ENCODE measurements at places on chromosomes 5 and 9. TPM values are rescaled to one million over a fixed set of nuclear protein-coding genes. Genes with fewer than 3 reads are reported as not detected.

The INSYN2B gene
- not detected for total RNA-seq

The SH3TC2 gene
- total RNA-seq: not detected

The ZBTB6 gene
- 11.4 TPM for total RNA-seq

The POLR3G gene
- 1.7 TPM for total RNA-seq

The LNPEP gene
- total RNA-seq: 90.8 TPM

The KIF12 gene
- not detected for total RNA-seq

The IL9 gene
- not detected for total RNA-seq

The PRELID1 gene
- 112 TPM for total RNA-seq

The FOXD1 gene
- not detected for total RNA-seq

The DDX41 gene
- 101 TPM for total RNA-seq

The WWC1 gene
- 0.35 TPM for total RNA-seq

The WDR38 gene
- not detected for total RNA-seq

The GGTA1 gene
- not detected for total RNA-seq

The PLPP7 gene
- total RNA-seq: 0.34 TPM

The SHISAL2B gene
- not detected for total RNA-seq

The TGFBI gene
- 0.36 TPM for total RNA-seq

The FOXD4 gene
- 0.13 TPM for total RNA-seq

The NMUR2 gene
- total RNA-seq: not detected
